ENCODE measurements at places on chromosomes 12 and 14.

- no peak for DNase-seq
Observed at GRCh38 chr12:83158613-83159207, 472.0 kb downstream of the TMTC2 start.

GRCh38 chr14:103696070-103696402 lies 19.2 kb downstream of the XRCC3 start:
- DNase-seq, result no peak

GRCh38 chr12:112961074-112961473 lies 17.2 kb upstream of the OAS2 start:
- DNase-seq, result peak; percentile 43

GRCh38 chr14:55980970-55981369 lies 137.2 kb upstream of the PELI2 start:
- no peak for DNase-seq

DNA sequence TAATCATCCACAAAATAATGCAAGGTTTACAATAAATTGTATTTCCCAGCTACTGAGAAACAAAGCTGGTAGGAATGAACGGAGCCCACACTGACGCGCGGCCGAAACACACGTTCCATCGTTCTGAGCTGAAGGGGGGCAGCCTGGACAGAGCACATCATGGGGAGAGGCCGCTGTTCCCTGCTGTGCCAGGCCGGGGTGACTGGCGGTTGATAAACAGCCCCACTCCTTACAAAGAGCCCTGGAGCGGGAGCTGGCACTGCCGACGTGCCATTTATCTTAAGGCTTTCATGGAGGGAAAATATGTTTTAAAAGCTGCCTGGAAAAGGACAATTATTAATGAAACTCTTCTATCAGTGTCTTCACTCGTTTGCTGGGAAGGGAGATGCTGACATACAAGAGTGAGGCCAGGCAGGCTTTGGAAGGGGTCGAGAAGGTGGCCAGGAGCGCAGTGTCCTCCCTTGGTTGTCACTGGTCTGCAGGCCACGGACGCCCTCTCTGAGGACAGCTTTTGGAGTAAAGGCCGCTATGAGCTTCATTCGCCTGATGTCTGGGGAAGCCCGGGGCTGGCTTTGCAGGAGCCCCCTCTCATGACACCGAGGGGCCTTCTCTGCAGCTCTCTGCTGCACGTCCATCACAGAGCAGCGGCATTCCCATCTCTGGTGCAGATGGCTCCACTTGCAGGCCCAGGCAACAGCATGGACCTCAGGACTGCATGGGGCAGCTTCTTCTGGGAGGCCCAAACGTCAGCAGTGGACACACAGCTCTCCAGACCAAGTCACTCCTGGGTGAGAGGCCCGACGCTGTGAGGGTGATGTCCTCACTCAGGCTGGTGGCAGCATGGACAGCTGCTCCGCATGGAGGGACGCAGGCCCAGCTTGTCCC lies 355.3 kb upstream of the SFSWAP start:
- DNase-seq, result no peak

GRCh38 chr12:52984136-52984535 lies 22.1 kb upstream of the EIF4B start:
- DNase-seq, result no peak

GRCh38 chr12:82414044-82414443 lies 55.7 kb downstream of the METTL25 start:
- DNase-seq, result no peak

GRCh38 chr12:133106253-133106652 lies 23.8 kb downstream of the ZNF891 start:
- no peak for DNase-seq

- no peak for DNase-seq
Observed at GRCh38 chr14:36524220-36524837, 4.3 kb upstream of the NKX2-1 start.

- DNase-seq, result no peak
Observed at GRCh38 chr12:107319533-107320032, 226.2 kb upstream of the CRY1 start.

- DNase-seq, result no peak
Observed at GRCh38 chr14:56247495-56248200, 129.4 kb downstream of the PELI2 start.

DNA sequence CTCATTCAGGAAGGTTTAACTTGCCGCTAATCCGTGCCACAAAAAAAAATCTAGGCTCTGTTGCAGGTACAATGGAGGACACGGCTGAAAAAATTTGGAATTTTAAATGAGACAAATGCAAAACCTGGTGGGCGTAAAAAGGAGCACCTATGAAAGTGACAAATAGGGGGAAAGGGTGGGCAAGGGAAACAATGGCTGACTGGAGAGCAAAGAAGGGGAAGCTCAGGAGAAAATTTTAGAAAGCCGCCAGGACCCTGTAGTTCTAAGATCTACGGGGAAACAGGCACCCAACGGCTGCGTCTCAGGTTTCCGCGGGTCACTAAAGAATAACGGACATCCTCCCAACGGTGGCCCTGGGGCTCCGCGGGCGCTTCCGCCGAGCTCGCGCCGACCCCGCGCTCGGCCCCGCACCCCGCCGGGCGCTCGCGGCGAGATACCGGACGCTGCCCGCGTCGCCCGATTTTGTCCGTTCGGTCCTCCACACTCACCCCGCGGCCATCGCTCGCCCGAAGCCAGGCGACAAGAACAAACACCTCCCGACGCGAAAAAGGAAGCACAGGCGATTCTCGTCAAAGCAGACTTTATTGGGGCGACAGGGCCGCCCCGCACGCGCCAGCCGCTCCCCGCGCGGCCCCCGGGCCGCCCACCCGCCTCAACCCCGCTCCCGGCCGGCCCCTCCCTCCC lies 1.1 kb upstream of the YY1 start:
- peak; percentile 78 for DNase-seq

DNA sequence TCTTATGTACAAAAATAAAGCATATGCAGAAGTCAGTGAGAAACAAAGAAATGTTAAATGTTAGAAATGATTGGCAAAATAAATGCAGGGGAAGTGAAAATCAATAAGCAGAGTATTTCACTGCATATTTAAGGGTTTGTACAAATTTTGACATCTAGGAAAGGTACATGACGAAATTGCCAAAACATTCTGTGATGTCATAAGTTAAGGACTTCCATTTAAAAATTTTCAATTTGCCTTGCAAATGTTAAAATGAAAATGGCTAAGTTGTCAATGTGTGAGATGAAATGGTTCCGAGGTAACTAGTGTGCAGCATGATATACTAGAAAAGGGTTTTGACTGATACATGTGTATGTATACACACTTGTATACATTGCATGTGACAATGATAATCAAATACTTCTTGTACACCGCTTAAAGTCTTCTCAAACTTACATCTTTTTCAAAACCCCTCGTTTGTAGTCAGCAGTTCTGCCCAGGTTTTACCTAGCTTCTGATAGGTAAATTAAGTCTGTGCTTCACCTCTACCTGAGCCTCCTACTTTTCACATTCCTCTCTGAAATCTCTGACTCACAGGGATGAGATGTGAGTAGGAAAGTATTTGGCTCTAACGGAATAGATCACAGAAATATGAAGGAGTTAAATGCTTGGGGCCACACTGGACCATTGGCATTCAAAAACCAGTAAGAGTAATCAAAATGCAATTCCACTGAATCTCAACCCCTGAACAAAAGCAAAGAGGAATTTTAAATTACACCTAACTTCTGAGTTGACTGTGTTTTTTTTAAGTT lies 442.4 kb upstream of the FOXG1 start:
- no peak for DNase-seq

GRCh38 chr14:105879503-105879866 lies 353.1 kb downstream of the TMEM121 start:
- DNase-seq, result no peak

- DNase-seq, result no peak
Observed at GRCh38 chr12:25962932-25963525, 4.5 kb downstream of the RASSF8 start.

DNA sequence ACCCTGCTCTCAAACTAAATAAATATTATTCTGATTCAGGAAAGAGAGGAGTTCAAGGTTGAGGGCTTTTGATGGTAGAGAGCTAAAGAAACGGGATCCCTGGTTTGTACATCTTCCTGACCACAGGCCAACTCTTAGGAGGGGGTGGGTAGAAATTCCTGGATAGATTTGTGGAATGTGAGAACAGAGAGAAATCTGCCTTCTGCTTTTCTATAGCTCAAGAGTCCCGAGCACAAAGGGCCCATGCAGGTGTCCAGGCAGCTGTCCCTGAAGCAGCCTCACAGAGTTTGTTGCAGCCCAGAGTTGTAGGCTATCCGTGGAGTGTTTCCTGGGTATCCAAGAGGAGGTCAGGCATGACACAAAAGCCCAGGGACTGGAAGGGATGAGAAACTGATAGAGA lies 198.6 kb downstream of the BCAT1 start:
- DNase-seq, result no peak

DNA sequence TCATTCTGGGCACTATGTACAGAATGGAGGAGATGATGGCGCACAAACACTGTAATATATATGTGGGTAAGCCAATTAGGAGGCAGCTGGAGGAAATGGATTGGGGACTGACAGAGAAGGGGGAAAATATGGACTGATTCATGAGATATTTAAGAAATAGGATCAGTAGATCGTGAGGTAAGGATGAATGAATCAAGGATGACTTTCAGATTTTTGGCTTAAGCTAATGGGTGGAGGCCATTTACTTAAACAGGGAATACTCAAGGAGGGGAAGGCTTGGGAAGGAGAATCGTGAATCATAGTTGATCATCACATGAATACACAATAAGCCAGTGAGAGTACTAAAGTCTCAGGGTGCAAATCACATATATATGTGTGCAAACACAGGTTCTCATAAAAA lies 11.2 kb upstream of the GNPNAT1 start:
- no peak for DNase-seq

DNA sequence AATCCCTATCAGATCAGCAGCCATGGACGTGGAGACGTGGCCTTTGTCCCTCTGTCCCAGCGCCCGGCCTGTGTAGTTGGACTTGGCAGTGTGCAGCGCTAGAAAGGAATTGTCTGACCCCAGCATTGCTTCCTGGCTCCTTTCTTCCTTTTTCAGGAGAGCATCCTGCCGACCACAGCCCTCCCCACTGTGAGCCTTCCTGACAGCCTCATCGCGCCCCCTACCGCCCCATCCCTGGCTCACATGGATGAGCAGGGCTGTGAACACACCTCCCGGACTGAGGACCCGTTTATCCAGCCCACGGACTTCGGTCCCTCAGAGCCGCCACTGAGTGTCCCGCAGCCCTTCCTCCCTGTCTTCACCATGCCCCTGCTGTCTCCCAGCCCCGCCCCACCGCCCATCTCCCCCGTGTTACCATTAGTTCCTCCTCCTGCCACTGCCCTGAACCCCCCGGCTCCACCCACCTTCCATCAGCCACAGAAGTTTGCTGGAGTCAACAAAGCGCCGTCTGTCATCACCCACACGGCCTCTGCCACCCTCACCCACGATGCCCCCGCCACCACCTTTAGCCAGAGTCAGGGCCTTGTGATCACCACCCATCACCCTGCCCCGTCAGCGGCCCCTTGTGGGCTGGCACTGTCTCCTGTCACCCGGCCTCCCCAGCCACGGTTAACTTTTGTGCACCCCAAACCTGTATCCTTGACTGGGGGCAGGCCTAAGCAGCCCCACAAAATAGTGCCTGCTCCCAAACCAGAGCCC lies 40.6 kb downstream of the IL31 start:
- DNase-seq, result no peak

- no peak for DNase-seq
Observed at GRCh38 chr14:35213869-35214387, 78.3 kb upstream of the PSMA6 start.

DNA sequence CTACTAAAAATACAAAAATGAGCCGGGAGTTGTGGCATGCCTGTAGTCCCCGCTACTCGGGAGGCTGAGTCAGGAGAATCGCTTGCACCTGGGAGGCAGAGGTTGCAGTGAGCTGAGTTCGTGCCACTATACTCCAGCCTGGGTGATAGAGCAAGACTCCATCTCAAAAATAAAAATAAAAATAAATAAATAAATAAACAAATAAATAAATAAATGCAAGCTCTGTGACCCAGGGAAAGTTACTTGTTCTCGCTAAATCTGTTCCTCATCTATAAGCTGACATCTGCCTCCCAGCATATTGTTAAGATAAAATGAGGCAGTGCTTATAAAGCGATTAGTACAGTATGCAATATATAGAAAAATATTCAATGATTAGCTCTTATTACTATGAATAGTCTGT lies 56.4 kb upstream of the STK38L start:
- no peak for DNase-seq

- no peak for DNase-seq
Observed at GRCh38 chr14:56569174-56569573, 10.4 kb upstream of the TMEM260 start.

GRCh38 chr14:86915406-86915805 lies 1077.6 kb downstream of the GALC start:
- DNase-seq, result no peak

- no peak for DNase-seq
Observed at GRCh38 chr14:53325176-53325806, 172.2 kb upstream of the DDHD1 start.

DNA sequence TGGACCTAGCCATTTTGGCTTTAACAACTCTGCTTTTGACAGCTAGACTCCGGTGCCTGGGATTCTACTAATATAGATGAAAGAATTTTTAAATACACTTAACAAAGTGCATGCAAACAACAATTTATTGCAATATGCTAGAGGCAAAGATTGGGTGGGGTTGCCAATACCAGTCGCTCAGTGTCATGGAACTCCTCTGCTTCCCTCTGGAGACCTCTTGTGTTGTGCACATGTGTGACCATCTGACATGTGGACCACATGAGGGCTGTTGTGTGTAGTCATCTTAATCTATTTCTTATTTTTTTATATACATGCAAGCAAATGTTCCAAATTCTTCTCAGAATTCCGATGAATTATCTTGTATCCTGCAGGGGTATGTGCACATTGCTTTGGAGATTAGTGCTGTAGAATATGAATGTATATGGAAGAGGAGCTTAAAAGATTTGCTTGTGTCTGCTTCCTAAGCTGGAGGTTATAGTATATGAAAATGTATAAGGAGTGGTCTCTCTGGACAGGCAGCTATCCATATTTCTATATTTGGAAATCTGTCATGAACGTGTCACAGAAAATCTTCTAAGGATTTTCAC lies 24.2 kb upstream of the STXBP6 start:
- no peak for DNase-seq

- DNase-seq, result no peak
Observed at GRCh38 chr12:127767656-127768055, 499.3 kb upstream of the TMEM132C start.

DNA sequence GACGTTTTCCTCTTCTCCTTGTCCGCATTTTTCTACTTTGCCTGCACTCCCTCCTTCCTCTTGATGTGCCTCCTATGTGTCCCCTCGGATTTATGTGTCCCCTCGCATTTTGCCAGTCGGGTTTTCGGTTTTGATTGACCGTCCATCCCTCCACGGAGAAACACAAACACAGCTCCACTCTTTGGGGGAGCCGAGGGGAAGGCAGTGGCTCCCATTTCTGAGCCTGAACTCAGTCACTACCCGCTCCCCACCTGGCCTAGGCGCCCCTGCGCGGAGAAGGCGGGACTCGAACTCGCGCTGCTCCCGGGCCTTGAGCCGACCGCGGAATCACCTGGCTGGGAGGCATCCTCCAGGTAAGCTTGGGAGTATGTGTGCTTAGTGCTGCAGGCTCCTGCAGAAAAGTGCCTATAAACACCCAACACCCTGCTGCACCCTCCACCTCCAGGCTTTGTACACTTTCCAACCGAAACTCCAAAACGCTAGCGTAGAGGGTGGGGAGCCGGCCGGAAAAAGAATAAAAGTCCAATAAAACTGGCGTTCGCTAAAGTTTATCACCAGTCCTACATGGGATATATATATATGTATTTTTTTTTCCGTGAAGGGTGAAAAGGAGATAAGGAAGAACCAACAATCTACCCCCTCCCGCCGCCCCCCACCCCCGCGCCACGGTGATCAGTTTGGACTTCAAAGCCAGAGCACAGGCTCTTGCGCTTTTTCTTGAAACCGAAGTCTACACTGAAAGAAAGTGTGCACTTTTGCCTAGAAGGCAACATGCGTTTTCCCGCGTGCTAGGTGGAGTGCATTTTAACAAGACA lies 3.3 kb upstream of the CCND2 start:
- peak; percentile 86 for DNase-seq
